ENCODE measurements at places on chromosomes 16 and 17.

DNA sequence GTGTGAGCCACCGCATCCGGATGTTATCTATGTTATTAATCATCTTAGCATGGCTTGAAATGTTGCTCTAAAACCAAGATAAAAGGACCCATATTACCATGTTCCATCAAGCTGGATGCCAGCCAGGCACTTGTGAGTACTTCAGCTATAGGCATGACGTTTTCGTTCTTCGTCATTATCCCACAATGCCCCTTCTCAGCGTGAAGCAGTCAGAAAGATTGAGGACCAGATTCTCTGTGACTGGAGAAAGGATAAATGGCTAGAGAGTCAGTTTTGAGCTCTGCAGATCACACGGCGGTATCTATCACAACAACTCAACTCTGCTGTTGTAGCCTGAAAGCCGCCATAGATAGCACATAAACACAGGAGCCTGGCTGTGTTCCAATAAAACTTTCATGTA, 29.8 kb upstream of the LCMT1 start:
- DNase-seq = no peak

DNA sequence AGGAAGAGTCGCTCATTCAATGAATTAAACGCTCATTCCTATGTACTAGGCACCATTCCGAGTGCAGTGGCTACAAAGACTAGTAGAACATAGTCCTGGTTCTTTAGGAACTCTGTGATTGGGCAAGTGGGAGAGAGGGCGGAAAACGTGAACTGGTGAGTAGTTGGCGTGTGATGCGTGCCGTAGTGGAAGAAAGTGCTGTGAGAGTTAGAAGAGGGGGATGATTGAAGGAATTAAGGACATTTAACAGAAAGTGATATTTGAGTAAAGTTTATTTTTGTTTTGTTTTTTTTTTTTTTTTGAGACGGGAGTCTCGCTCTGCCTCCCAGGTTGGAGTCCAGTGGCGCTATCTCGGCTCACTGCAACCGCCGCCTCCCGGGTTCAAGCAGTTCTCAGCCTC, 7.9 kb upstream of the SLFN14 start:
- DNase-seq = peak; percentile 74

GRCh38 chr16:56353054-56353921, 72.1 kb downstream of the AMFR start:
- no peak for DNase-seq

DNA sequence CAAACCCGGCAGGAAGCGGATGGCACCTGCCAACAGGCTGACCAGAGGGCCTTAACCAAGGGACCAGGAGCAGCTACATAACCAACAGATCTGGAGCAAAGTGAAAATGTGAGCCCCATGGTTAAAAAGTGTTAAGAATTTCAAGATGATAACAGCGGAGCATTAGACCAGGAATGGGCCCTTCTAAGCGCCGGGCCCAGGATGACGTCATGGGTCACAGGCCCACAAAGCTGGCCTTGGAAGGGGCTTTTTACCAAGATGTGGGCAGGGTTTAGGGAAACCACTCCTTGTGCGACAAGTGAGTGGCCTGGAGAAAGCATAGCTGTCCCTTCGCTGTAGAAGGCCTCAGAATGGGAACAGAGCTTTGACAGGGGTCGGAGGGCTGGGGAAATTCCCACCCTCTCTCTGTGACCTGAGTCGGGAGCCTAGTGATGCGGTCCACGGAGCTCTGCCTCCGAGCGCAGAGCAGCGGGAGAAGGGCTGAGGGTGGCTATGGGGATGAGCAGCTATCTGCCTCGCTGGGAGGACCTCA, 84.4 kb upstream of the RPL38 start:
- DNase-seq = no peak

GRCh38 chr16:86669937-86670749, 91.8 kb downstream of the FOXL1 start:
- DNase-seq = no peak

GRCh38 chr16:83738923-83739503, 68.8 kb upstream of the HSBP1 start:
- DNase-seq = no peak

GRCh38 chr17:4433515-4434031, at the start of gene SPNS3:
TSS of gene SPNS3 (plus strand) at chr17:4433940. CDS start at chr17:4433968, 28 bp downstream.
- DNase-seq = peak; percentile 22

GRCh38 chr16:70677499-70678120, 8.2 kb downstream of the MTSS2 start:
- DNase-seq = no peak

- peak; percentile 43 for DNase-seq
These were observed 477.4 kb upstream of the CCL2 start for GRCh38 chr17:33777674-33778073.
